Prostate gland (tissue), 2 donors: ENCODE measurements at places on chromosomes 5 and 9.

DNA sequence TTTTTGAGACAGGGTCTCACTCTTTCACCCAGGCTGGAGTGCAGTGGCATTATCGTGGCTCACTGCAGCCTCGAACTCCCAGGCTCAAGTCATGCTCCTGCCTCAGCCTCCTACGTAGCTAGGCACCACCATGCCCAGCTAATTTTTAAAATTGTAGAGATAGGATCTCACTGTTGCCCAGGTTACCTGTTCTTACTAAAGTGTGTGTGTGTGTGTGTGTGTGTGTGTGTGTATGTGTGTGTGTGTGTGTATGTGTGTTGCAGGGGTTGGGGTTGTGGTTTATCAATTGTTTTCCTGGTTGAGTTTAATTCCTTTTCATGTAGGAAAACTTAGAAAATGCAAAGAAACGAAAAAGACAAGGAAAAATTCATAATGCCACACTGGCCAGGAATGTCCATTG is 21.8 kb downstream of the RNF44 start:
- no peak for DNase-seq

DNA sequence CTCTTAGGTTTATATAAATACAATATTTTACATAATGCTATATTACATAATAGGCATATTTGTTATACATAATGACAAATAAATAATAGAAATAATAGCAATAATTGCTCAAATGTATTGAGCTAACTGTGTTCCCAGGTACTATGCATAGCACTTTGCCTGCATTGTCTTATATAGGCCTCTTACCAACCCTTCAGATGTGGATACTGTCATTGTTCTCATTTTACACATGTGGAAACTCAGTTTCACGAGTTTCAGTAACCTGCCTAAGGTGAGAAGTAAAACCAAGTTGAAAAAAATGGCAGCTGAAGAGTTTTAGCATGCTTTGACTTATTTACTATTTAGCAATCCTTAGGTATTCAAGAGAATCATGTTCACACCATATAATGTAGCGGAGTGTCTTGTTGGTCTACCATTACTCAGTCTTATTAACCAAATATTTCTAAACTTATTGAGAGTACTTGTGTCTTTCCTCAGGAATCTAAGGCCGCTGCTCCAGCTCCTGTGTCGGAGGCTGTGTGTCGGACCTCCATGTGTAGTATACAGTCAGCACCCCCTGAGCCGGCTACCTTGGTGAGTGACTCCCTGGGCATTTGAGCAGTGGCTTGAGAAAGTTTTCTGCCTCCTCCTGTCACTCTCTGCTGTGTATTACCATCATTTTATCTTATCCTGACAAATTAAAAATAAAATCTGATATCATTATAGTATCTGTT is 57.5 kb downstream of the ERAP1 start:
- DNase-seq: no peak

- DNase-seq: no peak
Measured at GRCh38 chr5:50535393-50535792, 94.3 kb upstream of the EMB start.

DNA sequence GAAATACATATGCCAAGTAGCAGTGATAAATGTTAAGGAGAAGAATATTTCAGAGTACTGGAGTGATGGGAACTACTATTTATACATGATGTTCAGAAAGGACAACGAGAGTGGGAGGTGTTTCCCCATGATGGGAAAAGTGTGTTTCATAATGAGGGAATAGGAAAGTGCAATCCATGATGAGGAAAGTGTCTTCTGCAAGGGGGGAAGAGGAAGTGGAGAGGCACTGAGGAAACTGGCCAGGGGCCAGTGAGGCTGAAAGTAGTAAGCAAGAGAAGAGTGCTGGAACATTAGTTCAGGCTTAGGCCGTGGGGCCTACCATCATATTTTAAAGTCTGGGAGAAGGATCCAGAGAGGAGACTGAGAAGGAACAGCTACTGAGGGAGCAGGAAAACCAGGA is 327.2 kb downstream of the SLF1 start:
- no peak for DNase-seq

DNA sequence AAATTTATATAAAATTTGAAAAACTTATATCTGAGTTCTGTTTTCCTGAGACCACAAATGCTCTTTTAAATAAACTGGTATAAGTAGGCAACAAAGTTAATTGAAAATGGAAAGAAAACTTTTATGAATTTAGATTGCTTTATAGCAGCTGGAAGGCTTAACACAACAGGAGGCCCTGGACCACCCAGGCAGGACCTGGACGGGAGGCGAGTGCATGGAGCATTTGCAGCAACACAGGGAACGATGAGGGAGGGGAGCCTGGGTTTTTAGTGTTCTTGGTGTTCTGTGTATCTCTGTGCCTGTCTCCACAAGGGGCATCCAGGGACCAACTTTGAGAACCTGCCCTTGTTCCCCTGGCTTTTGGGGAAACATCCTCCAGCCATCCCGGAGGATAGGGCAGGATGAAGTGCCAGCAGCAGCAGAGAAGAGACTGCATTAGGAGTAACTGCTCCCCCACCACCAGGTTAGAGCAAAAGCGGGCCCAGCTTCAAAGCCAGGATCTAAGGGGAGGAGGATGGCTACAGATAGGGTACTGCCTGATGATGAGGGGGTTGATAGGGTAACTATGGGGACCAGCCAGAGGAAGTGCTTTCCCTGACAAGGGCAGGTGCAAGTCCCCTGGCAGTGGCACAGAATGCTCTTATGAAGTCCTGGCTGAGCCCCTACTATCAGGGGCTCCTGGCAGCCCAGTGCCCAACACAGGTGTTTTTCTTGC is 6.7 kb upstream of the SPATA31E1 start:
- DNase-seq: peak; percentile 1

GRCh38 chr9:9061627-9062026 is 1262.0 kb upstream of the DMAC1 start:
- no peak for DNase-seq

GRCh38 chr5:163609910-163610309 is 104.5 kb downstream of the MAT2B start:
- no peak for DNase-seq

DNA sequence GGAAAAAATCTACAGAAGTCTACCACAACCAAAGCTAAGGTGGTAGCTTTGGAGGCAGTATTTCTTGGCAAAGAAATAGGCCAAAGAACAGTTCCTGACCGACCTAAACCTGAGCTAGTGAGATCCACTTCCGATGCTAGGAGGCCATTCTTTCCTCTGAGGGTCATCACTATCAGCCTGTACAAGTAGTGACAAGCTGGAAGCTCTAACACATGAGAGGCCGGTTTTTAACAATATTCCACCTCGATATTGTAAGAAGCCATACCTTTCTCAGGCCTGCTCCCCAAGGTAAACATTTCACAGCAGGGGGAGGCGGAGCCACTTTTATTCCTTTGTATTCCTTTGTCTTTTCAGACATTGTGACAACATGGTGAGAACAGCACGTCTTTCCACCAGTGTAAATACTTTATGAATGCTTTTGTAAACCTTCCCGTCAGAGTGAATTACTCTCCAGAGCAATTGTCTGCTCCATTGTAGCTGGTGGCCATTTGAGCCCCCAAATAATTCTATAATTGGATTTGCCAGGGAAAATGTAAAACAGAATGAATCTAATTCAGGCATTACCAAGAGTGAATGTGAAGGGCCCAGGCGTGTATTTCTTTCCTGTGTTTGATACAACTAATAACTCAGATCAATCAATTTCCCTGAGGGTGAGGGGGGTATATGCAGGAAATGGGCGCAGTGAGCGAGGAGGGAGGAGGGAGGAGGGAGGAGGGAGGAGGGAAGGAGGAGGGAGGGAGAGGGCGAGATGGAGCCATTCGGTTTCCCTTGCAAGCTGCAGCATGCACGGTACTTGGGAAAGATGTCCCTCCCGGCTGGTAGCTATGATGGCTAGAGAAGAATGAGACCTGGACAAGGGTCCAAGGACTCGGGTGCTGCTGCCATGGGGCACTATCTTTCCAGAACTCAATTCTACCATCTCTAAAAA is 166.6 kb downstream of the CDK5RAP2 start:
- peak; percentile 64 for DNase-seq

- DNase-seq: no peak
Measured at GRCh38 chr9:131707733-131708157, 32.1 kb downstream of the RAPGEF1 start.

- no peak for DNase-seq
Measured at GRCh38 chr5:174798551-174798951, 74.2 kb downstream of the MSX2 start.

DNA sequence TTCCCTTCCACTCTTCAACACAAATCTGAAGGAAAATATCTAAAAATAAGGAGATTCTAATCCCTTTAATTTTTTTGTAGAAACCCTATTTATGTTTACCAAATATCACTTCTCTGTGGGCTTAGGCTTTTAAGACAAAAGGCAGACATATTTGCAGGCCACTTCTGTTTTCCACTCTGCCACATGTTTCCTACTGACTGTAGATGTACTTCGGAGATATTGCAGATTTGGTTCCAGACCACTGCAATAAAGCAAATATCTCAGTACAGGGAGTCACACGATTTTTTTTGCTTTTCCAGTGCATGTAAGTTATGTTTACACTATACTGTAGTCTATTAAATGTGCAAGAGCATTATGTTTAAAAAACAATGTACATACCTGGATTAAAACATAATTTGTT is 219.0 kb downstream of the SREK1 start:
- no peak for DNase-seq

GRCh38 chr5:113112435-113112834 is 135.8 kb downstream of the DCP2 start:
- no peak for DNase-seq

- no peak for DNase-seq
Measured at GRCh38 chr9:78775696-78776295, 478.9 kb downstream of the PSAT1 start.

GRCh38 chr9:127014216-127014909 is 99.8 kb downstream of the RALGPS1 start:
- no peak for DNase-seq

- peak; percentile 31 for DNase-seq
Measured at GRCh38 chr5:108101130-108101529, 280.8 kb downstream of the FBXL17 start.

DNA sequence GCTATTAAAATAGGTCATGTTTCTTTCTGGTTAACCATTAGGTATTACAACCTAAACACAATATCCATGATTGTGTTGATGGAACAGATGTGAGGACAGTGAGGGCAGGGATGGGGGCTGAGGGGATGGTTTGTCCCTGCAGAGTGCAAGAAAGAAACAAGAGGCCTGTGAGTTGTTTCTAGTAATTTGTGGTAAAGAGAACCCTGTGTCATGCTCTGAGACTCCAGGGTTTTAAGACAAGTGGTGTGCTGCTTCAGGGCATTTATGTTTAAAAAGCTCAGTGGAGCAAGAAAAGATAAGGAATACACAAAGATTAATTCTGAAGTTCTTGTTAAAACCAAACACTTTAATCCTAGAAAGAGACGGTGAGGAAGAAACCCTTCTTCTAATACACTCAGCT is 656.5 kb downstream of the TLE1 start:
- no peak for DNase-seq

GRCh38 chr9:100575765-100576386 is 2.0 kb upstream of the CAVIN4 start:
- no peak for DNase-seq

DNA sequence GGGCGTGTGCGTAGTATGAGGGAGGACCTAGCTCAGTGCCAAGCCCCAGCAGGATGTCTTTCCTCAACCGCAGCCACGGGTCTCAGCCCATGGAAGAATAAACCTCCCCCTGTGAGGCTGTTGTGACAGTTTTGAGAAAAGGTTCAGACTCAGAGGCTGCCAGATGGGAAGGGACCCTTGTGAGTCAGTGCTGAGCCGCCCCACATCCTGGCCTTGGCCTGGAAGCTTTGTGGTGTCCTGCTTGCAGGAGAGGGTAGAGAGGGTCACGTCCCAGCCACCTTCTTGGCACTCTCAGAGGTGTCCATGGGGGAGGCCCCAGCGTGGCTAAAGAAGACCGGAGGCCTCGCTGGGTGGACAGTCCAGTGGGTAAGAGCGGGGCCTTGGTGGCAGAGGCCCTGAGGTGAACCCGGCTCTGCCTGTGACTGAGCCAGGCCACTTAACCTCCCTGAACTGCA is 2.8 kb downstream of the GRHPR start:
- DNase-seq: no peak

- no peak for DNase-seq
Measured at GRCh38 chr5:142397178-142397577, 72.4 kb upstream of the SPRY4 start.

DNA sequence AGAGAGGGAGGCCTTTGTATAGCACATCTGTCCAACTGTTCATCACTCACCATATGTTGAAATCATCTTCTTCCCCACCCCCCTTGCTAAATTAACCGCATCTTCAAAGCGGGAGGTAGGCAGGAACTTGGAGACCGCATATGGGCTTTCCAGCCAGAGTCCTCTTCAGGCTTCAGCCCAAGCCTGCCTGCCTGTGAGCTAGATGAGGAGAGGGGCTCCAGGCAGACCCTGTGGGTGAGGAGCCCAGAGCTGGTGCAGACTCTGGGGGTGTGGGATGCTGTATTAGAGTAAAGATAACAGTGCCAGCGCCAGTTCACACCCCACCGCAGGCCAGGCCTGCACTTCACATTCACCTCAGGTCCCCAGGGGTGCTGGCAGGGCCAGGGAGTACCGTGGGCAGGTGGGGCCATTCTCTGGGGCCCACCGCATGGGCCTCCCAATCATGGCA is 16.2 kb downstream of the PRRC2B start:
- no peak for DNase-seq

DNA sequence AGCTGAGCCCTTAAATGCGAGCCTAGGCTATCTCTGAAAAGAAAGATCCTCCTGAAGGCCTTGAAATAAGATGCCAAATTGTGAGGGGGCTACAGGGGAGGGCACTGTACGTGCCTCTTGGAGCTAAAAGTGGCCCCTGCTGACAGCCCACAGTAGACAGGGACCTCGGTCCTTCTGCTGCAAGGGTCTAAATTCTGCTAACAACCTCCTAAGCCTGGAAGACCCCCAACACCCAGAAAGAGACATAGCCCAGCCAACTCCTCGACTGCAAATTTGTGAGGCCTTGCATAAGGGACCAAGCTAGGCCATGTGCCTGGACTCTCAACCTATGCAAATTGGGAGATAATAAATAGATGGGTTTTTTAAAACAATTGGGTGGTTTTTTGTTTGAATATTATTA is 54.7 kb downstream of the UBE2QL1 start:
- DNase-seq: no peak

- no peak for DNase-seq
Measured at GRCh38 chr5:8828596-8829322, 717.1 kb downstream of the SEMA5A start.

GRCh38 chr5:73955271-73955846 is 329.4 kb downstream of the ARHGEF28 start:
- no peak for DNase-seq

- DNase-seq: no peak
Measured at GRCh38 chr9:129184596-129185122, 6.6 kb upstream of the IER5L start.

DNA sequence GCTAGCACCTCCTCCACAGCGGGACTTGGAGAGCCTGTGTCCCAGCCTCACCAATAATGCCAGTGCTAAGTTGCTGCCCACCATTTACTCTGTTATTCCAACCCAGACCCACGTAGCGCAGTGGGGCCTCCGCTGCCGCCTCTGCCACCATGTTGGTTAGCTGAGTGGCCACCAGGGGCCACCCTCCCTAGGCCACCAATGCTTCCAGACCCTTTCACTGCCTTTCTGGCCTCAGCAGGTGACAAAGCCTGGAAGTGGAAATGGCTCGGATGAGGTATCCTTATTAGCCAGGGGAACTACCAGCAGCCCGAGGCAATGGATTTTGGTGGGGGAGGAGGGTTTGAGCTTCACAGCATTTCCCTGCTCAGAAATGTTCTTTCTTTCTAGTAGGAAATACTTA is 110.1 kb downstream of the OSTF1 start:
- no peak for DNase-seq
